Activated naive CD4-positive, alpha-beta T cell treated with anti-CD3 and anti-CD28 coated beads, Interleukin-2, amount 50 U/mL, for 16 hours (primary cell): ENCODE measurements at places on chromosomes 1 and 21.

DNA sequence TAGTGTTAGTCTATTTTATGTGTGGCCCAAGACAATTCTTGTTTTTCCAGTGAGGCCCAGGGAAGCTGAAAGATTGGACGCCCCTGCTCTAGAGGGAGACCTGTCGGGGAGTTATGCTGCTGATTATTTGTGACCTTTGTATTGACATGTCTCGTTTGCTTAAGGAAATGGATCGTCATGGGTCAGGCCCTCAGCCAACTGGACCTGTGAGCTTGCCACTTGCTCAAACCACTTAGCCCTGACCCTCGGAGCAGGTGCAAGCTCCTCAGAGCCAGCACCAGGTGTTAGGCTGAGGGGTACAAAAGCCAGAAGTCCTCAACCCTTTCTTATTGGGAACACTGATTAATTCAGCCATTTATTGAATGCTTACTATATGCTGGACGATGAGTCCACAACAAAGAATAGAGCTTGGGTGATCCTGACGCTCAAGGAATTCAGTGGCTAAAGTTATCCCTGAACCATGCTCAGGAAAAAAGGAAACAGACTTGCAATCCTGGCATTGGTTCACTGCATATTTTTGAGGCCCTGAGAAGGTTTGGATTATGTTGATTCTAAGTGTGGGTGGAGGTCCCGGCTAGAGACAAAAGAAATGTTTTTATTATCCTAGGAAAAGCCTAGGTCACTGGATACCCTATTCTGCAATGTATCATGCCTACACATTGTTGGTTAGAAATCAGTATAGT lies 19.0 kb downstream of the TGFB2 start:
- no peak for DNase-seq

DNA sequence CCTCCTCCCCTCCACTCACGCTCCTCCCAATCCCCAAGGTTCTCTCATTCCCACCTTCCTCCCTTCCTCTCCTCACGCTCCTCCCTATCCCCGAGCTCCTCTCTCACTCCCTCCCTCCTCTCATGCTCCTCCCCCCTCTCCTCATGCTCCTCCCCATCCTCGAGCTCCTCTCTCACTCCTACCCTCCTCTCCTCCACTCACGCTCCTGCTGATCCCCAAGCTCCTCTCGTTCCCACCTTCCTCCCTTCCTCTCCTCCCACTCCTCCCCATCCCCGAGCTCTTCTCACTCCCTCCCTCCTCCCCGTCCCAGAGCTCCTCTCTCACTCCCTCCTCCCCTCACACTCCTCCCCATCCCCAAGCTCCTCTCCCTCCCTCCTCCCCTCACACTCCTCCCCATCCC lies 31.4 kb downstream of the PGBD5 start:
- no peak for DNase-seq

- no peak for DNase-seq
Observed at GRCh38 chr1:206831650-206832049, 33.8 kb upstream of the IL20 start.

- no peak for DNase-seq
Observed at GRCh38 chr1:197585809-197586208, 189.5 kb downstream of the DENND1B start.

DNA sequence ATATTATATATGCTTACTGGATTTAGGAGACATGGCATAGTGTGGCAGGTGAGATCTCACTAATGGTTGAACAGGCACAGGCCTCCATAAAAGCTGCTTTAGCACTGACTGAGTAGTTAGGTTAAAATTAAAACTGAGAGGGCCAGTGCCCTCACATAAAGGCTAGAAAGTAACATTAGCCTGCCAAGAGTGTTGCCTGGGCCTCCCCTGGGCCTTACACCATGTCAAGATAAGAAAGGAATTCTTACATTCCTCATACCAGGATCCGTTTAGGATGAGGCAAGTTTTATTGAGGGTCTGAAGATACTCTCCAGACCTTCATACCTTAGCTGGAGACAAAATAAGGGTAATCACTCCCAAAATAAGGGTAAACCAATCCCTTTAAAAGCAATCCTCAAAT lies 1011.8 kb downstream of the PLA2G4A start:
- no peak for DNase-seq

- no peak for DNase-seq
Observed at GRCh38 chr1:108750476-108751181, 4.2 kb downstream of the STXBP3 start.

DNA sequence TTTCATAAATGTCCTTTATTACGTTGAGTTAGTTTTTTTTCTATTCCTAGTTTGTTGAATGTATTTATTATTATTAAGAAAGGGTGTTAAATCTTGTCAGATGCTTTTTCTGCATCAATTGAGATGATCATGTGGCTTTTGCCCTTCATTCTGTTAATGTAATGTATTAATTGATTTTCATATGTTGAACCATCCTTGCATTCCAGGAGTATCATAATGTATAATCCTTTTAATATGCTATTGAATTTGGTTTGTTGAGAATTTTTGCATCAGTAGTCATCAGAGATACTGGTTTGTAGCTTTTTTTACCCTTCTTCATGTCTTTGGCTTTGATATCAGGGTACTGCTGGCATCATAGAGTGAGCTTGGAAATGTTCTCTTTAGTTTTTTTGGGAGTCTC lies 100.0 kb downstream of the POFUT2 start:
- DNase-seq: no peak

DNA sequence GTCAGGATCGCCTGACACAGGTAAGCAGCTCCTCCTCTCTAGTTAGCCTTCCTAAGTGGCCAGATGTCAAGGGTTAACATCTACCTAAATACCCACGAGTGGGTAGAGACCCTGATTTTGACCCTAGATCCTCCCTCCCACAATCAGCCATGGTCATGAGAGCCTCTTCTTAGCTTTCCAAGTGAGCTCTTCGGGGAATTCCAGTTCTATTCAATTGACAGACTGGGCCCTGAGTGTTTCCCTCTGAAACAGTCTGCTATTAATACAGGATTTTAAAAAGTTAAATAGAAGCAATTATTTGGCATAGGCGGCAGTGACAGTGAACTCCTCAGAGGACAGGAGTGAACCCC lies 28.1 kb downstream of the C2CD2 start:
- no peak for DNase-seq

DNA sequence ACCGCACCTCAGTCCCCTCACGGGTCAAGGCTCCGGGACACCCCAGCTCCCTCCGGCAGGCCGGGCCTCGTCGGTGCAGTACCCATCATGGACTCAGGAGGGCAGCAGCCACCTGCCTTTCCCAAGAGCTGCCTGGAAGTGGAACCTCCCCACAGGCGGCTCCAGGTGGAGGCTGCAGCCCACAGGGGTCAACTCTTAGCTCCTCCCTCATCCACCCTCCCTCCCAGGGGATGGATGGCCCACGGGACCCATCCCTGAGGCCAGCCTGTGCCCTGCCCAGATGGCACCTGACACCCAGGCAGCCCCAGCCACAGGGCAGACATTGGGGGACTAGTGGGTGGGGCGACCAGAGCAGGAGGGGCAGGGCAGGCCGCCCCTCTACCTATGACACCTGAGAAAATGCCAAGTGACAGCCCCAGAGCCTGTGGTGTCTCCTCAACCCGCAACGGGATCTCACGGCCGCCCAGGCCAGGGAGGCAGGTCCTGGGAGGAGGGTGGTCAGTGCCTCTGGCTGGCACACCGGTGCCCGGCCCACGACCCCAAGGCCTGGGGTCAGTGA lies 1.2 kb upstream of the ARHGEF16 start:
- peak; percentile 72 for DNase-seq

DNA sequence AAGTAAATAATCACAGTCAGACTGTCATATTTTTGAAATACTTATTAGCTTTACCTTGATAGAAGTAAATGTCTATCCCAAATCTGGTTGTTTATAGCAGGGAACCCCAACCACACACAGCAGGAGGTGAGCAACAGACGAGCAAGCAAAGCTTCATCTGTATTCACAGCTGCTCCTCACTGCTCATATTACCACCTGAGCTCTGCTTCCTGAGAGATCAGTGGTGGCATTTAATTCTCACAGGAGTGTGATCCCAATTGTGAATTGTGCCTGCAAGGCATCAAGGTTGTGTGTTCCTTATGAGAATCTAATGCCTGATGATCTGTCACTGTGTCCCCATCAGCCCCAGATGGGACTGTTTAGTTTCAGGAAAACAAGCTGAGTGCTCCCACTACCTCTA lies 104.3 kb downstream of the GPATCH2 start:
- no peak for DNase-seq

- DNase-seq: no peak
Observed at GRCh38 chr1:150999926-151000325, 6.8 kb downstream of the MINDY1 start.

GRCh38 chr1:43354936-43355335 lies 3.8 kb upstream of the CDC20 start:
- no peak for DNase-seq

GRCh38 chr1:33852711-33853110 lies 11.2 kb upstream of the HMGB4 start:
- no peak for DNase-seq

- no peak for DNase-seq
Observed at GRCh38 chr1:61520401-61520800, 204.5 kb downstream of the TM2D1 start.

- DNase-seq: no peak
Observed at GRCh38 chr1:10530281-10530740, 55.6 kb downstream of the PEX14 start.

- DNase-seq: no peak
Observed at GRCh38 chr1:157976888-157977287, 16.6 kb upstream of the KIRREL1 start.

DNA sequence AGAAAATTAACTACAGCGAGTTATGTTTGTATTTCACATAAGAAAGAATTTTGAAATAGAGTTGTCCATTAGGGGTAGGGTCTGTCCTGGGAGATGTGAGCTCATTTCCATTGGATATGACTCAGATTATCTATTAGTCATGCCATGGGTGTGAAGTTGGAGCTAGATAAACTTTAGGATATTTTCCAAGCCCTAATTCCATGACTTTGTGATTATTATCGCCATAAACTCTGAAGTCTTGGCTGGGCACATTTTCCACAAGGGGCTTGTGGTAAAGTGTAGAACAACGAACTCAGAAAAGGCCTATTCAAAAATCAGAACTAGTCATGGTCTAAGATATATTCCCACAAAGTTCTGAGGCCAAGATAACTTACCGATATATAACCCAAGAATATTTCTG lies 396.6 kb downstream of the DPYD start:
- DNase-seq: no peak

GRCh38 chr21:34520764-34521508 lies 8.9 kb upstream of the KCNE1 start:
- DNase-seq: no peak

- no peak for DNase-seq
Observed at GRCh38 chr21:22758478-22758877, 1760.3 kb downstream of the NCAM2 start.
